ENCODE measurements at places on chromosomes 2 and 18.

DNA sequence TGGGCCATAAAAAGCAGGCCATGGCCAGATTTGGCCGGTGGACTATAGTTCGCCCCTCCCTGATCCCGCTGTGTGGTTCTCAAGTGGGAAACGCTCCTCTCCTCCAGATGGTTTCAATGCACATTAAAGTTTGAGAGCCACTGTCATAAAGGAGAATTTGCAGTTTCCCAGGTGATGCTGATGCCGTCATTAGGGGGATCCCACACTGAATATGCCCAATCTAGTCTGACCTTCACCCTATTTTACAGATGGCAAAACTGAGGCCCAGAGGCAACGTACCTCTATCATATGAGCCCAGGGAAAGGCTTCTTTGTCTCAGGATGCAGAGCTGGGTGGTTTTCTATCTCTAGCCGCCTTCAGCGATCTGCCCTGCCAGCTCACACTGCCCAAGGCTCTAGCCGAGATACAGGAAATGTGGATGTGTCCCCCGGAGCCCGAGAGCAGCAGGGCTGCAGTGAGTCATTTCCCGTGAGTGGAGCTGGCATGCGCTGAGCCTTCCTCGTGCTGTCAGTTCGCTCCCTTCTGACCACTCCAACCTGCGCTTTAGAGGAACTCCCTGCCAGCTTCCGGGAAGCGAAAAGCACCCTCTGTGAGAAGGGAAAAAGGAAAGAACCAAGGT is 116.2 kb downstream of the SMAD7 start:
- H3K27ac ChIP-seq = peak overlapping the region; percentile 89
- DNase-seq = peak; percentile 97
- H3K4me3 ChIP-seq = peak overlapping the region; percentile 78
- peaks cover 29% of the 10 kb centered on the region for H3K36me3 ChIP-seq
- H3K27me3 ChIP-seq = peaks cover 22% of the 10 kb centered on the region
- H3K4me1 ChIP-seq = peaks cover 84% of the 10 kb centered on the region

DNA sequence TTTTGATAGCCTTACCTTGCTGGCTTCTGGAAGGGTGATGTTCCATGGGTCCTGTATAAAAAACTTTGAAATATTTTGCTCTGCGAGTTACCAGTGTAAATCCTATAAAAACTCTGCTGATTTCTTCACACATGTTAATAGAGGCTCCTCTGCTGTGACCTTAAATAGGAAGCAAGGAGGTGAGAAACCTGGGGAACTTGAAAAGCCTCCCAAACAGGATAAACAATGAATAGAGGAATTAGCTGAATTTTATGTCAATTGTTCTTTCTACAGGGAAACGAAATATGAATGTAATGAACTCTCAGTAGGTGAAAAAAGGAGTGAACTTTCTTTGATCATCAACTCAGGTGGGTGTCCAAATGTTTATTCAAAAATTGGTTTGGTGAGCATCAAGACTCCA is 10.8 kb upstream of the CCL20 start:
- no peak for DNase-seq
- H3K27me3 ChIP-seq = peaks cover 1% of the 10 kb centered on the region
- peaks cover 16% of the 10 kb centered on the region for H3K4me1 ChIP-seq
- no peak overlapping the region for H3K4me3 ChIP-seq
- H3K27ac ChIP-seq = no peak overlapping the region
- peaks cover 5% of the 10 kb centered on the region for H3K36me3 ChIP-seq

GRCh38 chr2:25311865-25312575 is 29.7 kb downstream of the DNMT3A start:
- no peaks in the 10 kb centered on the region for H3K4me1 ChIP-seq
- no peaks in the 10 kb centered on the region for H3K36me3 ChIP-seq
- no peak for DNase-seq

GRCh38 chr2:142693171-142693950 is 184.1 kb upstream of the KYNU start:
- H3K4me1 ChIP-seq = no peaks in the 10 kb centered on the region
- H3K27me3 ChIP-seq = no peaks in the 10 kb centered on the region
- H3K36me3 ChIP-seq = no peaks in the 10 kb centered on the region
- H3K4me3 ChIP-seq = no peak overlapping the region
- no peak for DNase-seq

- no peak for DNase-seq
- no peak overlapping the region for H3K27ac ChIP-seq
- no peak overlapping the region for H3K4me3 ChIP-seq
- H3K4me1 ChIP-seq = no peaks in the 10 kb centered on the region
Observed at GRCh38 chr2:173874894-173875237, 90.3 kb downstream of the SP3 start.
